ENCODE measurements at places on chromosomes 1 and 21.
A peak's percentile ranks its signal among the peaks of the same experiment; 100 is the strongest.

- DNase-seq, result no peak
These were observed 18.5 kb downstream of the TCP10L start for GRCh38 chr21:32566741-32567389.

DNA sequence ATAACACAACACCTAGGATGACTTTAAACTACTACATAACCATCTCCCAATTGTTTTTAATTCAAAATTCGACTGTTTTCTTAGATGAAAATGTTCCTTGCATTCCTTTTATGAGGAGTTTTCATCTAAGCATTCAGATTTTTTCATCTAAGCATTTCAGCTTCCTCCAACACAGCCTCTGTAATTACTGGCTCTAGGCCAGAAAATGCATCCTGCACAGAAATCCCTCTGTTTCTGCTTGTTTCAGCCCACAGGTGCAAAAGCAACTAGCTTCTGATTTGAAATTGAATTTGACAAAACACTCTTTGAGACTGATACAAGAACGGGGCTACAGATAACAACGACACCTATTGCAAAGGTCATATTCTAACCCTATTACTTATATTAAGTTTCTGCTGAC, 90.4 kb downstream of the RGS21 start:
- DNase-seq, result no peak

DNA sequence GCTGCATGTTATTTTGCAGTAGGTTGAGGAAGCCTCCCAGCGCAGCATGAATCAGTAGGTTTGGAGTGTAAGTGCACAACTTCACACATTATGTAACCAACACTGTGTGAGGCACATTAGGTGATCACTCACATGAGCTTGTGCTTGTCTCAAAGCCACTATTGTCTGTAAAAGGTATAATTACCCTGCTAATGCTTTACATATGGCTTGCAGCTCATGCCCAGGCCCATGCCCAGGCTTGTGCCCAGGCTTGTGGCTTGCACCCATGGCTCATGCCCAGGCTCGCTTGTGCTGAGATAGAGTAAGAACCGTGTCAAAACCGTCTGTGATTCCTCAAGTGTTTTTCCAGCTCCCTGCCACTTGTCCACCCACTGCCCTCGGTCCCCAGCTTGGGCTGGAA, 596.3 kb downstream of the LTN1 start:
- no peak for DNase-seq

- DNase-seq, result no peak
These were observed 71.0 kb downstream of the EVI5 start for GRCh38 chr1:92713939-92714338.

GRCh38 chr1:158809256-158809655, 21.9 kb upstream of the MNDA start:
- DNase-seq, result no peak

- no peak for DNase-seq
These were observed 8.3 kb downstream of the XCL2 start for GRCh38 chr1:168535536-168535935.

DNA sequence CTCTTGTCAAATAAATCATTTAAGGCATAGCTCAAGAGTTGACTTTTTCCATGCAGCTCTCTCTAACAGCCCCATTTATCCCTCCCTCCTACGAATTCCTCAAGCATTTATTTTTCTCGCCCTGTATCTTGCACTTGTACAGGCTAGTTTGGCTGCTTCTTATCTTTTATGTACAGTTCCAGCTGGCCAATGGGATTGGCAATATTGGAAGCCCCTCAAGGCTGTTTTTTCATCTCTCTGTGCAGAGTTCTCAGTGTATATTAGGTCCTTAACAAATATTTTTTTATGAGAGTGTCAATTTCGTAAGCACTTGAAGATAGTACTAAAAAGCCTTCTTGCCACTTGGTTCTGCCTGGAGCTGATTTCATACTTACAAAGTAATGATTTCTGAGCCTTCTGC, 356.0 kb downstream of the ST6GALNAC3 start:
- no peak for DNase-seq

- no peak for DNase-seq
These were observed 525.6 kb upstream of the CAMK1G start for GRCh38 chr1:209057901-209058300.

DNA sequence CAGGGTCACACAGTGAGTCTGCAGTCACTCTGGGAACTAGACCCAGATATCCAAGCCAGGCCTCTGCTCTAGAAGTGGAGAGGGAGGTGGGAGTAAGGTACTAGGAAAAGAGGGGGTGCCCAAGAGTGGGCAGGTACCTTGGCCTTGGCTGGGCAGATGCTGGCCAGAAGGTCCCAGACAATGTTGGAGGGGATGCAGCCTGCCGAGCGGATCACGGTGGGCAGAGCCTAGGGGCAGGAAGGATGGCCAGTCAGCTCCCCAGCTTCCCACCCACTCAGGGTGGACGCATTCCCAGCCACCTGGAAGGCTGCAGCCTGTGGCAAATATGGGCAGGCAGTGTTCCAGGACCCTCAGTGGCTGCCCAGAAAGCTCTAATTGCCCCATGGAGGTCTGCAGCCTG, 23.3 kb downstream of the SPOCD1 start:
- DNase-seq, result peak; percentile 6

DNA sequence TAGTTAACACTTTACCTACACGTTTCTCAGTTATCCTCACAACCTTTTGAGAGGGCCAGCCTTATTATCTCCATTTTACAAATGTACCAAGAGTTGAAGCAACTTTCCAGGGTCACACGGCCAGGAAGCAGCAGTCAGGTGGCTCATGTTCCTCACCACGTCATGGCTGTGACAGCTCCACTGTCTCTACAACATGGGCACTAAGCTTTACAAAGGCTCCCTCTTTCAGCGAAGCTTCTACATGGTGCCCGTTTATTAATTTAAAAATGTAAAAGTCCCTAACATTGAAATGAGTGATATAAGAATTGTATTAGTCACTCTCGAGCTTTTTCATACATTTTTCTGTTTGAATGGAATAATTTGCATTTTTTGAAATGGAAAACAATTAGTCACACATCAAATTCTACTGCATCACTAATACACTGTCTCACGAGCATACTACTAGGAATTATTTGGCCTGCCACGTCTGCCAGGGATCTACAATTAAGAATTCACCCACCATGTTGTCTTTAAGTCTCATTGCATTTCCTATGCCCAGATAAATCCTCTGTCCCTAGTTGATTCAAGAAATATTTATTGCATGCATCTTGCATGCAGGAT, 28.4 kb upstream of the LIN9 start:
- DNase-seq, result no peak

- no peak for DNase-seq
These were observed 28.2 kb upstream of the TEKT2 start for GRCh38 chr1:36055706-36056105.

- DNase-seq, result no peak
These were observed 194.3 kb upstream of the CAMK1G start for GRCh38 chr1:209389258-209389657.

DNA sequence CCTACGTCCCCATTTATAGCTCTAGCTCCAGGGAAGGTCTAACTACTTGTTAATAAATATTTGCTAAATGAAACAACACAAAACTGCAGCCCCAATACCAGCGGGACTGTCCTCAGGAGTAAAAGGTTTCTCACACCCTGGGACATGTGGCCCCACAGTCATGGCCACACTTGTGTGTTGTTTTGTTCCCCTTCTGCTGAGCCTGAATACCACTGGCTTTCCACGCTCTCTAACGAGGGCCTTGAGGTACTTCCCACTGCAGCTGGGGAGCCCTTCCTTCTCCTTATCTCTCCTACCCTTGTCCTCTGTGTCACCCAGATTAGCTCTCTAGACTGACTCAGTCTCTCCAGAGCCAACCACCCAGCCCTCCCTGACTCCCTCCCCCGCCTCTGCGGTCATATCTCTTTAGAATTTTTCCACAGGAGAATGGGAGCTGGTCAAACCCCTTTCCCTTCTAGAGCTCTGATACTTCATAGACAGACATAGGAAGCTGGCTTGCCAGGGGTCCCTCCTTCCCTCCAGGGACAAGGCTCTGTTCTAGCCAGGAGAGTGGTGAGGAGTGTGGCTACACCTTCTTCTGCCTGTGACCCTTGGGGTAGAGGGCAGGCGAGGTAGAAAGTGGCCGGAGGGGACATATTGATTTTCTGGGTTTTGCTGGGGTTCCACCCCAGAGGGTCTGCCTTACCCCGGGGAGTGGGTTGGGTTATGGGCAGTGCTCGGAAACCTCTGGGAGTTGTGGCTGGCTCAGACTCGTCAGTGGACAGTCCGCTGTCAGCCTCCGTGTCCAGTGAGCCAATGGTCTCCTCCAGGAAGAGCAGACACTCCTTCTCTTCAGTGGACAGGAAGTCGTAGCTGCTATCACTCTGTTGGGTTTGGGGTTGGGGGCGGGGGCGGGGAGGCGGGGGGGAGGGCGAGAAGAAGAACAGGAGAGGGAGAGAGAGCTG, 8.1 kb downstream of the C1orf116 start:
- DNase-seq, result no peak

DNA sequence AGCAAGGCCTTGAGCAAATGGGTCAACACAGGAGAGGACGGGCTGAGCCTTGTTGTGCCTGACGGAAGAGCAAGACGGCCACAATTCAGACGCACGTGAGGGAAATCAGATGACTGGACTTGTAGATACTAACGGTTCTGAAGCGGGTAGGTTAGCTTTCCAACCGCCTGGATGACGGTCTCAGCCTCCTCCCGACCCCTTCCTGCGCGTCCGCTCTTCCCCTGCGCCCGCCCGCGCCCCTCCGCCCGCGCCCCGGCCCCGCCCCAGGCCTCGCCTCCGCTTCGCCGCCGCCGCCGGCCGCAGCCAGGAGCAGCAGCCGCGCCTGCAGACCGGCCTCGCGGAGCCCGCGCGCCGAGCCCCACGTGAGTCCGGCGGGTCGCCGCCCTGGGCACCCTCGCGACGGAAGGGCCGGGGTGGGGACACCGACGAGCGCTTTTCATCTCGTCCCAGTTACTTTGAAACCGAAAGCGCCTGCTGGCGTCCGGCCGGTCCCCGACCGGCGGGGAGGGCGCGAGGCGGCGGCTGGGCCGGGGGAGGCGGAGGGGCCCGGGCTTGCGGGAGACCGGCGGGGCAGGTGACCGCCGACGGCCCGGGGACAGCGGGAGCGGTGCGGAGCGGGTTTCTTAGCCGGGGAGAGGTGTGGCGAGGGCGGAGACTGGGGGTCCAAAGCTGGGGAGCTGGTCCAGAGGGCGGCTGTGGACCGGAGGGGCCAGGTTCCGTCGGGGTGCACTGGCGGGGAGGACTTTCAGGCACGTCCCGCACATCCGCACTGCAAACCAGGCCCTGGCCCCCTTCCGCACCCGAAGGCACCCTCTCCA, at the start of gene TRAF5:
Gene TRAF5 (plus strand): TSS at position 306 of the 818 bp plus-strand sequence. CDS start 26,407 bp downstream, outside the sequence.
- DNase-seq, result peak; percentile 70

DNA sequence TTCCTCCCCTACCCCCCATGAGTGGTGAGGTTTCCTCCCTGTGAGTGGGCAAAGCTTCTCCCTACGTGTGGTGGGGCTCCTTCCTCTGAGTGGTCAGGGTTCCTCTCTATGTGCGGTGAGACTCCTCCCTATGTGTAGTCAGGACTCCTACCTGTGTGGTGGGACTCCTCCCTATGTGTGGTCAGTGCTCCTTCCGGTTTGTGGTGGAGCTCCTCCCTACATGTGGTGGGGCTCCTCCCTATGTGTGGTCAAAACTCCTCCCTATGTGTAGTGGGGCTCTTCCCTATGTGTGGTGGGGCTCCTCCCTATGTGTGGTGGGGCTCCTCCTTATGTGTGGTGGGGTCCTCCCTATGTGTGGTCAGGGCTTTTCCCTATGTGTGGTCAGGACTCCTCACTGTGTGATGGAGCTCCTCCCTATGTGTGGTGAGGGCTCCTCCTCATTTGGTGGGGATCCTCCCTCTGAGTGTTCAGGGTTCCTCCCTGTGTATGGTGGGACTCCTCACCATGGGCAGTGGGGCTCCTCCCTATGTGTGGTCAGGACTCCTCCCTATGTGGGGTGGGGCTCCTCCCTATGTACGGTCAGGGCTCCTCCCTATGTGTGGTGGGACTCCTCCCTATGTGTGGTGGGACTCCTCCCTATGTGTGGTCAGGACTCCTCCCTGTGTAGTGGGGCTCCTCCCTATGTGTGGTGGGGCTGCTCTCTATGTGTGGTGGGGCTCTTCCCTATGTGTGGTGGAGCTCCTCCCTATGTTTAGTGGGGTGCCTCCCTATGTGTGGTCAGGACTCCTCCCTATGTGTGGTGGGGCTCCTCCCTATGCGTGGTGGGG, 29.1 kb downstream of the PRSS38 start:
- DNase-seq, result no peak

DNA sequence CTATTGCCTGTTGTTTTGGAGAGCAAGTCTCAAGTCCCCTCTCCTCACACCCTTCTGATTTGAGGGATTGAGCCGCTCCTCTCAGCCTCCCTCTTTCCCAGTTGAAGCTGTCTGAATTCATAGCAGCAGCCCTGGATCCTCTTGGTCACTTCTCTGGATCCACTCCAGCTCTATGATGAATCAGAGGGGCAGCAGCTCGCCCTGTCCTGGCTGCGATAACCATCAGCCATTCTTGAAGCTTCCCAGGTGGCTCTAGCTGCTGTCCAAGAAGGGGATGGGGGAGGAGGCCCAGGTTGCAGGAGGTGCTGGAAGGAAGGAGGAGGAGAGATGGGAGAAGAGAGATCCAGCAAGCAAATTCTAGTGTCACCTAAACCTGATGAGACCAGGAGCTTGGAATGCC, 31.3 kb downstream of the WNT4 start:
- DNase-seq, result peak; percentile 6

DNA sequence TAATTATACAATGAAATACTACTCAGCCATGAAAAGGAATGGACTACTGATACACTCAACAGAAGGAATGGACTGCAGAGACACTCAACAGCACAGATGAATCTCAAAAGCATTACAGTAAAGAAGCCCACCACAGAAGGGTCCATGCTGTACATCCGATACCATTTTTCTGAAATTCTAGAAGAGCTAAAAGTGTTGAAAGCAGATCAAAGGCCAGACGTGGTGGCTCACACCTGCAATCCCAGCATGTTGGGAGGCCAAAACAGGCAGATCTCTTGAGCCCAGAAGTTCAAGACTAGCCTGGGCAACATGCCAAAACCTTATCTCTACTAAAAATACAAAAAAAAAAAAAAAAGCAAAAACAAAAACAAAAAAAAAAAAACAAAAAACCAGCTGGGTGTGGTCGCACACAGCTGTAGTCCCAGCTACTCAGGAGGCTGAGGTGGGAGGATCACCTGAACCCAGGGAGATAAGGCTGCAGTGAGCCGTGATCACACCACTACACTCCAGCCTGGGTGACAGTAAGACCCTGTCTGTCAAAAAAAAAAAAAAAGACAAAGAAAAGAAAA, 15.5 kb downstream of the PPP1R15B start:
- no peak for DNase-seq

DNA sequence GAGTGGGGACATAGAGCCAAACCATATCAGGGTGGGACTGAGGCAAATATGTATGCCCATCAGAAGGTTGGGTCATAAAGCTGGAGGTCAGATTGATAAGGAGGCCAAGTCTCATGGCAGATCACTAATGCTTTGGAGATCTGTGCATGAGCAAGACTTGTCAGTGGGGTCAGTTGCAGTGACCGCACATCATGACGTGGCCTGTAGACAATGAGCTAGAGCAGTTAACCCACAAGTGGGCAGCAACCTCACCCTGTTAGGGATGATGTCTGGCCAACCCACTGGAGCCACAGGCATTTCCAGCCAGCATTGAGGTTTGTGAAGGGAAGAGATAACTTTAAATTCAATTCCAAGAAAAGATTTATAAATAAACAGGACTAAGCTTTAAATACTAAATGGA, 66.7 kb downstream of the XCL1 start:
- no peak for DNase-seq

Measured in activated T-cell treated with anti-CD3 and anti-CD28 coated beads, Interleukin-2, amount 50 U/mL, for 1 hour (primary cell).